ENCODE measurements at places on chromosomes 16 and 17.

DNA sequence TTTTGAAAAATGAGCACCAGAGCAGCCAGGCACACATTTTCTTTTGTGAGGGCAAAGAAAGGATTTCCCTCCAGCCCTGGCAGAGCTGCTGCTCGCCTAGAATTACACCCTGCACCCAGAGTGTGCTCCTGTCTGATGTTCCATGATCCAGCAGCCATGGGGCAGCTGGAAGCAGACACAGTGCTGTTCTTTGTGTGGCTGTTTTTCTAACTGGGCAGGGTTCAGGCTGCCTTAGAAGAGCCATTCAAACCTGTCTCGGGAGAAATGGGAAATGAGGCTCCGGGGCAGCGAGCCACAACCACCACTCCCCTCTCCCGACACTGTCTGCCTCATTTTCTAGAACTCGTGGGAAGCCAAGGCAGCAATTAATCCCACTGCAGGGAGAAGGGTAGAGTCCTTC is 28.9 kb downstream of the LITAF start:
- no peak for DNase-seq

GRCh38 chr17:40023590-40024292 is 8.5 kb downstream of the CSF3 start:
- DNase-seq = no peak

DNA sequence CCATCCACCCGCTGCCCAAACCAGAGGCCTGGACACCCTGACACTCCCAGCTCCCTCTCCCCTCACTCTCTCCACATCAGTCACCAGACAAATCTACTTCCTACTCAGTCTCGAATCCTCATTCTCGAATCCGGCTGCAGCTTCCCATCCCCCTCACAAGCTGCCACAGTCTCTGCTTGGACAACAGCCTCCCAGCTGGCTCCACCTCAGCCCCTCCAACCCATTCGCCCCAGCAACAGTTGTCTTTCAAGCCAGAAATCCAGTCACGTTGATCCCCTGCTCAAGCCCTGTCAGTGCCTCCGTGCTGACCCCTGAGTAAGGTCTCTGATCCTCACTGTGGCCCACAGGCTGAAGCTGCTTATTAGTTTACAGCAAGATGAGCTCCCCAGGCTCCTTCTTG is 44.2 kb upstream of the MTSS2 start:
- DNase-seq = peak; percentile 49

GRCh38 chr17:49694847-49695697 is 12.7 kb downstream of the SLC35B1 start:
- no peak for DNase-seq

GRCh38 chr17:11205659-11206058 is 35.4 kb upstream of the SHISA6 start:
- no peak for DNase-seq

GRCh38 chr16:79505344-79505743 is 95.2 kb downstream of the MAF start:
- DNase-seq = no peak

DNA sequence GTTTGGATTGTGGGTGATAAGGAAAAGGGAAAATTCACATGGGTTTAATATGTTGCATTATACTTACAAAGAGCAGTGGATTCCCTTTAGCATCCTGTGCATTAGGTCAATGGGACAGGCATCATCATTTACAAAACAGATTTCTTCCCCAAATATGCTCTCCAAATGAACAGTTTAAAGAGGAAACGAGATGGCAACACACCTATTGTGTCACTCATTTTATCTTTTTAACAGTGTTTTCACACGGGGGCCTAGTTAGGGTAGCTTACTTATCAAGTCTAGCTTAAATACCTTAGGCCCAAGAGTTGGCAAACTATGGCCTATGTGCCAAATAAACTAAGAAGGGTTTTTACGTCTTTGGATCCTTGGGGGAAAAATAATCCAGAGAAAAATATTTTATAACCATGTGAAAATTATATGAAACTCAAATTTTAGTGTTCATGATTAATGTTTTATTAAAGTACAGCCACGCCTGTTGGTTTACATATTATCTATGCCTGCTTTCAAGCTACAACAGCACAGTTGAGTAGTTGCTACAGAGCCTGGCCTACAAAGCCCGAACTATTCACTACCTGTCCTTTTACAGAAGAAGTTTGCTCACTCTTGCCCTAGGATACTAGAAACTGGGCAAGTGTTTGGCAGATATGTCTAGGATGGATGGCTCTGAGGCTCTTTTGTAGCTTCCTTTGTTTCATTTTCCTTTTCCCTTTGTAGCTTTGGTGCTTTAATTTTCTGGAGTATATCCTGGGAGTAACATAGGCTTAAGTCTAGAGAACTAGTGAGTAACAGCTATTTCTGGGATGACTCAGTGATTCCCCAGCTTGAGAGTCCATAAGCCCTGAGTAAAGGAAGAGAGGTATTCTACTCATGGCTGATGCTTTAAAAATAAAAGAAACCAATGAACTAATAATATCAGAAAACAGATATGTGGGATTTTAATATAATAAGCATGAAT is 12.4 kb downstream of the NUP93 start:
- no peak for DNase-seq

DNA sequence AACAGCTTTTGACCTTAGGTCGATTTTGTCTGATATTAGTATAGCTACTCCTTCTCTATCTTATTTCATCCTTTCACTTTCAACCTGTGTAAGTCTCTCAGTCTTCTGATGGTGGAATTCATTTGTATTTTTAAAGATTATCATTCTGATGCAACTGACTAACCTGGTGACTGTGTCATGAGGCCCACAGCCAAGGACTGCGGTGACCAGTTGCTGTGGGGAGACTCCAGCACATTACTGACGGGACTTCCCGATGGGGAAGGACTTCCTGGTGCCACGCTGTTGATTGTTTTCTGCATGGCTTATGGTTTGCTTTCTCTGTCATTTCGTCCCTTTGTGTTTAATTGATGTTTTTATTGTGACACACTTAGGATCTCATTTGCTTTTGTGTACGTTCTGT is 34.2 kb downstream of the RMI2 start:
- DNase-seq = no peak

DNA sequence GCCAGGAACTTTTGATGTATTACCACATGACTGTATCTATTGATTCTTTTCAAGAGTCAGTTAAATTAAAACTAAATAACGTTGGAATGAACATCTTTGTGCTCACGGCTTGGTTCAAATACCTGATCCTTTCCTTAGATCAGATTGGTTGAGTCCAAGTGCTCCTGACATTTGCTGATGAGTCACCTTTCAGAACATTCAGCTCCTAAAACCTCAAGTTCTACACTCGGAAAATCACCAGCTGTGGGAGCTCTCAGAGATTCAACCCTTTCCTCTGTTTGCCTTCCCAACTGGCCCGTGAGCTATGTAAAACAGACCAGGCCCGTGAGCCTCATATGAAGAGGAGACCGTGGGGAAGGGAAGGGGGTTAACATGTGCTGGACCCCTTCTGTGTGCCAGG is 68.1 kb downstream of the RTN4RL1 start:
- no peak for DNase-seq

GRCh38 chr16:50208460-50208931 is 55.4 kb downstream of the TENT4B start:
- DNase-seq = no peak

GRCh38 chr17:3693829-3694231 is 2.1 kb downstream of the P2RX5 start:
- no peak for DNase-seq

- no peak for DNase-seq
These were observed 15.5 kb downstream of the NEUROD2 start for GRCh38 chr17:39591958-39592954.

GRCh38 chr17:20089756-20090547 is 80.8 kb downstream of the SPECC1 start:
- DNase-seq = no peak

GRCh38 chr16:80084614-80085013 is 456.2 kb upstream of the DYNLRB2 start:
- no peak for DNase-seq

- no peak for DNase-seq
These were observed 561.6 kb upstream of the PSMD7 start for GRCh38 chr16:73735018-73735417.

DNA sequence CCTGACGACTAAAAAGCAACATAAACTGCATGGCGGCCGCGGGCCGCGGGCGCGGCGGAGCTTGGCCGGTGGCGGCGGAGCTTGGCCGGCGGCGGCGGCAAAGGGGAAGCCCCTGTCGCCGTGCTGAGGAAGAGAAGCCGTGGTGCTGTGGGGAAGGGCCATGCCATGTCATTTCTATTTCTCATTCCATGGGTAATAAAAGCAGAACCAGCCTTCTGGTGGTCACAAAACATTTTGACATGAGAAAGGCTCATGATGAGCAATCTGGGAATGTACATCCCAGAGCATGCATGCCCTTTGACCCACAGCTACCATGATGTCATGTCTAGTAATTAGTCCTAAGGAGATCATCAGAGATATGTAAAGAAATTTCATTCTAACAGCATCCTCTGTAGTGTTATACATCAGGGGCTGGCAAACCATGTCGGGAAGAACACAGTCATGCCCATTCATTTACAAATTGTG is 23.9 kb upstream of the HEATR6 start:
- no peak for DNase-seq

DNA sequence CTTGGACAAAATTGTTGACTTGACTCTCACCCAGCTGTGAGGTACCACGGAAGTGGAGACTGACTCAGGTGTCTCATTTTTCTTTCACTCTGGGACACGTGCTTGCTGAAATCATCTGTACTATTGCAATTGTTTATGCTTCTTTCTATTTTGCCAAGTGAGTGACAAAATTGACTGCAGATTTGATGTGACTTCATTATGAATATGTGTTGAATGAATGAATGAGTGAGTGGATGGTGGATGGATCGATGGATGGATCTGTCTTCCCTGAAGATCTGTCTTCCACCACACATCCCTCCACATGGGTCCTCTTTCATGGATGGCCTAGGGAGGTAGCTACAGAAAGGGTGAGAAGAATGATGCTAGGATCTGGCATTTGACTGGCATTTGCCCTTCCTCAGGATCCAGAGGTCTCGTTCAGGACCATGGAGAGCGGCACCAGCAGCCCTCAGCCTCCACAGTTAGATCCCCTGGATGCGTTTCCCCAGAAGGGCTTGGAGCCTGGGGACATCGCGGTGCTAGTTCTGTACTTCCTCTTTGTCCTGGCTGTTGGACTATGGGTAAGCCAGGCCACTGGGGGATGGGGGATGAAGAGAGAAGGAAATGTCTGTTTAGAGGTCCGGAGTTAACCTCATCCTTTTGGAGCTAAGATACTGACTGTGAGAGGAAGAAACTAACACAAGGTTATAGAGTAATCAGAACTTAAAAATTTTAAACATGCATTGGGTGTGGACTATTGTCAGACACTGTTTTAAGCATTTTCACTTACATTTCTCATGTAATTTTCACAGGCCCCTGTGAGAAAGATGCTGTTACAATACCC is 12.7 kb downstream of the SLC5A11 start:
- no peak for DNase-seq

GRCh38 chr16:88725609-88726407 is 19.5 kb downstream of the CTU2 start:
- DNase-seq = no peak

GRCh38 chr16:82329504-82330192 is 159.6 kb upstream of the MPHOSPH6 start:
- DNase-seq = no peak

DNA sequence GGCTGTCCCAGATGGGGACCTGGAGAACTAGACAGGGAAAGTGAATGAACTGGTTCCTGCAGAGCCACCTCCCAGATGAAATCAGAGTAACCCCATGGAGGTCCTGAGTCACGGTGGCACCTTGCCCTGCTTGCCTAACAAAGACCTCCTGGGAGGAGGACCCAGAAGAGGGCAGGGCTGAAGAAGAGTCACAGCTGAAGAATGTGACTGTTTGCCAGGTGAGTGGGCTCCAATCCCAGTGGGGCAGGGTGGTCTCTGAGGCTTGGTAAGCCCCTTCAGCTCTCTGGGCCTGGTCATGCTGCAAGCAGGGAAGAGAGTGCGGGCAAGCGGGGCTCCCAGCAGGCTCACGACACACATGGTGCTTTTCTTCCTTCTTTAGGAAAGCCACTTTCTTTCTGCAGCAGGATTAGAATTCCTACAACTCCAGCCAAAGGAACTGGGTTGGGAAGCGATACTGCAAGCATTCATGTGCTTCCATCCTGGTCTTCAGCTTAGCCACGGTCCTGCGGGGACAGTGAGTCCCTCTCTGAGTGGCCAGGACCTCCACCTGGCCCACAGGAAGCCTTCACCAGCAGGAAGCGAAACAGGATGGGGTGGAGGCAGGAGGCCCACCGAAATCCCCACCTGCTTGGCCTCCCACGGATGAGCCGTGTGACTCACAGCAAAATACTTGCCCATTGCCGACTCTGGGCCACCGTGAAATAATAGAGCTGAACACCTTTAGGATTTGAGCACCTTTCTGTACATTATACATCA is 4.3 kb downstream of the C16orf74 start:
- no peak for DNase-seq

DNA sequence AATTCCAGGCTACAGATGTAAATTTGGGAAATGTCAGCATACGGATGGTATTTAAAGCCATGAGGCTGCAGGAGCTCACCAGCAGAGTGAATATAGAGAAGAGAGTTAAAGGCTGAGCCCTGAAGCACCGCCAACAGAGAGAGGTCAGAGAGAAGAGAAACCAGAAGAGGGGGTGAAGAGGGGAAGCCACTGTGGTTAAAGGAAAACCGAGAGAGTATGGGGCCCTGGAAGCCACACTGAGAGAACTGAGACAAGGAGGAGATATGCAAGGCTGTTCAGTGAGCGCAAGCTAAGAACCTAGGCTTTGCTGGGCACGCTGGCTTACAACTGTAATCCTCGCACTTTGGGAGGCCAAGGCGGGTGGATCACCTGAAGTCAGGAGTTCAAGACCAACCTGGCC is 24.6 kb downstream of the COPRS start:
- DNase-seq = no peak

Measured in NCI-H524 treated with DMSO at 0.1 percent for 48 hours (cell line).